ENCODE measurements at places on chromosomes 4 and X.

DNA sequence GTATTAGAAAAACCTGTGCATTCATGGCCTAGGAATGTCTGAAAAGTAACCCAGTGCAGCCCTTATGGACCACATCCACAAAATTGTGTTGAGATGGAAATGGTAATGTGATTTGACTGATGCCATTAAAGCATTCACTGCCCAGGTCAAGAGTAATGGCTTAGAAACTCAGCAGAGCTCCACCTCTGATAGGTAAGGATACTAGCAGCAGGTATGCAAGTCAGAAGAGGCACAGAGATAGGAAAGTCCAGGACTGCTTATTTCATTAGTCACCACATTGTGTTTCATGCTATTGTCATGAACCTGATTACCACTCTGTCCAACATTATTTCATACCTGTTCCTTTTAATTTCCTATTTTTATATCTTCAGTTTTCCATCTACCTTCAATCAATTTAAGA is 2042.2 kb downstream of the ARAP2 start:
- no peak for DNase-seq

GRCh38 chr4:181601103-181601502 is 642.1 kb upstream of the TENM3 start:
- DNase-seq = no peak

DNA sequence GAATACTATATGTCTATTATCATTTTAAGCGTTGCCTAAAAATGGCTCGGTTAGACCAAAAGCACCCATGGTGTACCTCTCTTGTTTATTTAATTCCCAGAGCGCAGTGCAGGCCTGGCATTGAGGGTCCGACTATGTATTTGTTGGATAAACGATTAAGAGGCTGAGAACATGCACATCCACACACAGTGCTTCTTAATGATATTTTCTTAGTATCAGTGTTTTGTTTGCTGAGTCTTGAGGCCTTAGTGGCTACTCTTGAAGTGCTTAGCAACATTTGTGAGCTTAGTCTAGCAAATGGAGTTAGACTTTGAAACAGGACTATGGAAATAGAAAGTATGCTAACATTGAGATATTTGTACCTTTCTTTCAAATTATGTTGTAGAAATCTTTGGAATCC is 43.7 kb downstream of the CDS1 start:
- no peak for DNase-seq

DNA sequence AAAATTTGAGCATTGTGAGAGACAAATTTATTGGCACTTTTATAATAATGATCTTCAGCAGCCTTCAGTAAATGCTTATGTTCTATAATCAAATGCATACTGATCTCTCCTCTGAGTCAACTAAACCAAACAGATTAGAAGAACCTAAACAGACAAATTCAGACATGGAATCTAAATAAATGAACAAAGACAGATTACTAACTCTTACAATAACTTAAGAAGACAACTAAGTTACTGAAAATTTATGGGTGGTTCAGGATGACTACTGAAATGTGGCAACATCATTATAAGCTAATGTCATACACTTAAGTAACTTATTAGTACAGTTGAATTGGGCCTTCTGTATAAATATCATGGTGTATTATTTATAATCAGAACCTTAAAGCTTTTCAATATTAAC is 127.3 kb downstream of the NEK1 start:
- DNase-seq = no peak

DNA sequence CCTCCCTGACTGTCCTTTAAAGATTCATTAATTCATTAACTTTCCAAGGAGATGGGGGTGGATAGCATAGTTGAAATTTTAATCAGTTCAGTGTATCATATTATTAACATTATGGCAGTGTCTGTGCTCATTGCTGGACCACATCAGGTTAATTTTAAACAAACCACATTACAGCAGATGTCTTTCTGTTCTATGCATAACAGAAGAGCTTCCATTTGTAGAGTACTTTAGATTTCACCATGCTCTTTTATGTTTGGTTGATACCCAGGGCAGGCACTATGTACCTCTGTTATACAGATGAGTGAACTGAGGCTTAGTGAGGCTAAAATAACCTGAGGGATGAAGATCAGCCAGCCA is 41.1 kb downstream of the AFF2 start:
- DNase-seq = no peak

- DNase-seq = no peak
Observed at GRCh38 chr4:178970433-178971140, 1528.3 kb upstream of the AGA start.

GRCh38 chrX:18490806-18491555 is 65.6 kb downstream of the CDKL5 start:
- no peak for DNase-seq

GRCh38 chrX:17591741-17592110 is 145.6 kb upstream of the SCML1 start:
- no peak for DNase-seq

GRCh38 chr4:152900395-152900794 is 35.7 kb upstream of the FHDC1 start:
- no peak for DNase-seq

- no peak for DNase-seq
Observed at GRCh38 chrX:97050392-97050791, 166.7 kb downstream of the RPA4 start.

GRCh38 chrX:149370097-149370496 is 135.0 kb downstream of the IDS start:
- no peak for DNase-seq

GRCh38 chrX:111869639-111870034 is 6.3 kb upstream of the TRPC5OS start:
- no peak for DNase-seq

DNA sequence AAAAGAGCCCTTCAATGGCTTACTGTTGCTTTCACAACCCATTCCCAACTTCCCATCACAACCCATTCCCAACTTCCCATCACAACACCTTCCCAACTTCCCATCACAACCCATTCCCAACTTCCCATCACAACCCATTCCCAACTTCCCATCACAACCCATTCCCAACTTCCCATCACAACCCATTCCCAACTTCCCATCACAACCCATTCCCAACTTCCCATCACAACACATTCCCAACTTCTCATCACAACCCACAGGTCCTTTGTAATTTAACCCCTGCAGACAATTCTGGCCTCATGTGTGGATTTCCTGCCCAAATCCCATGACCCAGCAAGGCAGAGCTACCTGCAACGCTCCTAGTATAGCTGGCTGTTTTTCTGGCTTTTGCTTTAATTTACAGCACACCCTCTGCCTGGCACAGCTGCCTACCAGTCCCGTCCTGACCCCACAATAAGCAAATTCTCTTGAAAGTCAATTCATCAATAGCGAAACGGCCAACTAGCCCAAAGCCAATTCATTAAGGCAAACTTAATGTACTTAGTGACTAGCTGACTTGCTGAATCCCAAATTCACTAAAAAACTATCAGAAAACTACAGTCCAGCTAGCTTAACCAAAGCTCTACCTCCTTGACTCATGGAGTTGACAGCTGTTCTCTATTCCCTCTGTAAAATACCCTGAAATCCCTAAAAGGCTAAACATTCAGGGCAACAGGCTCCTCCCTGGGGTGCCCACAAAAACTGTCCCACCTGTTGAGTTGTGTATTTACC is 75.6 kb downstream of the AFAP1 start:
- no peak for DNase-seq

GRCh38 chr4:86249074-86249473 is 110.8 kb downstream of the MAPK10 start:
- DNase-seq = no peak

- DNase-seq = no peak
Observed at GRCh38 chr4:116328261-116328860, 757.0 kb downstream of the TRAM1L1 start.

GRCh38 chrX:131068945-131069719 is 11.0 kb downstream of the ARHGAP36 start:
- DNase-seq = no peak

DNA sequence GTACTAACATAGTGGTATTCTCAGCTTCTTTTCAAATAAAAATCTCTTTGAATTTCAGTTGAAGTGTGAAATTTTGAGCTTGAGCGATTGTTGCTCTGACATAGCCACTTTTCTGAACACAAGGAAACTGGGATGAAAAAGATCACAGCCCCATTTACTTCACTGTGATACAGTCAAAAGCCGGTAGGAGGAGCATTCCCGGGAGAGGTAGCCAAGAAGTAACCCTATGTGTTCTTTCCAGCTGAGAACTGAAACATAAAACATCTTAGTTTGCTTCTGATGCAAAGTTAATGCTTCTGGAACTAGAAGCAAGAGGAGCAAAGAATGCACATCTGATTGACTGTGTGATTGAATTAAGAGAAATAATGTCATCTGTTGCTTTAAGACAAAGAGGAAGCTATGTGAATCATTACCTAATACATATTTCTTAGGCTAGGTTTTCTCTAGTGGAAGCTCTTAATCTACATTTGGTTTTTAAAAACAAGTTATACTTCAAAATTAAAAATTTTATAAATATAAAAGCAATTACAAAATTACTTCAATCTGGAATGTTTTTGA is 88.3 kb upstream of the UNC5C start:
- no peak for DNase-seq

DNA sequence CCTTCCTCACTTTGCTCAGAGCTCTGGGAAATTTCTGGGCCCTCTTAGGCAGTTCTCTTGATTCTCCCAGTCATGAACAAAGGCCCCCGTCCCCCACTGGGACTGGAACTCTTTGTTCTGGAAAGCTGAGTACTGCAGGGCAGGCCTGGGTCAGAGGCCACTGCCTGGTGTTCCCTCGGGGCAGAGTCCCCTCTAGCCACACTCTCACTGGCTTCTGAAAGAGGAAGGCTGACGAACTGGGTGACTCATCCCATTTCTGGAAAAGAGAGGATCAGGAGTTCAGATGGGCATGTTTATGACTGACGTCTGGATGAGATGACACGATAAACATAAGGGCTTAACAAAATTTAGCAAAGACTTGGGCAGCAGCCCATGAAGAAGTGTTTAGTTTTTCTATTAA is 47.7 kb downstream of the DDX3X start:
- no peak for DNase-seq

GRCh38 chrX:69216911-69217310 is 51.7 kb upstream of the PJA1 start:
- no peak for DNase-seq

Data from activated CD4-positive, alpha-beta T cell treated with anti-CD3 and anti-CD28 coated beads for 1 hour (primary cell).